Left kidney (tissue), 8 donors: ENCODE measurements at places on chromosomes 6 and 20.

DNA sequence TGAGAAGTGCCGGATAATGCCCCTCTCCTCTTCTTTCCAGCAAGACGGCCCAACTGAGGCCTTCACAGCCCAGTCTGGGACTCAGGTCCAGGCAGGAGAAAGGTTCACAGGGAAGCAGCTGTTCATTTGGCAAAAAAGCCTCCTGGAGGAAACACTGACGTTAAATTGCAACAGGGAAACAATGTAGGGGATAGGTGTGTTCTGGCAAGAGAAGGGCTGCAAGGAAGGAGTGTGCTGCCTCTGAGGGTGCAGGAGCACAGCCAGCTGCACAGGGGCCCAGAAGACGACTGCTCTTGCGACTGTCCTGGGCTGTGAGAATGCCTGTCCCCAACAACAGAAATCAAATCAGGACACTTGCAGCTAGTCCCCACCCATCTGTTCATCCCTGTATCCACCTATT, 70.6 kb upstream of the PMEPA1 start:
- no peak for DNase-seq

- no peak for DNase-seq
Observed at GRCh38 chr20:15923030-15923776, 650.0 kb downstream of the KIF16B start.

- DNase-seq, result no peak
Observed at GRCh38 chr6:103178193-103178592, 1681.5 kb downstream of the HACE1 start.

DNA sequence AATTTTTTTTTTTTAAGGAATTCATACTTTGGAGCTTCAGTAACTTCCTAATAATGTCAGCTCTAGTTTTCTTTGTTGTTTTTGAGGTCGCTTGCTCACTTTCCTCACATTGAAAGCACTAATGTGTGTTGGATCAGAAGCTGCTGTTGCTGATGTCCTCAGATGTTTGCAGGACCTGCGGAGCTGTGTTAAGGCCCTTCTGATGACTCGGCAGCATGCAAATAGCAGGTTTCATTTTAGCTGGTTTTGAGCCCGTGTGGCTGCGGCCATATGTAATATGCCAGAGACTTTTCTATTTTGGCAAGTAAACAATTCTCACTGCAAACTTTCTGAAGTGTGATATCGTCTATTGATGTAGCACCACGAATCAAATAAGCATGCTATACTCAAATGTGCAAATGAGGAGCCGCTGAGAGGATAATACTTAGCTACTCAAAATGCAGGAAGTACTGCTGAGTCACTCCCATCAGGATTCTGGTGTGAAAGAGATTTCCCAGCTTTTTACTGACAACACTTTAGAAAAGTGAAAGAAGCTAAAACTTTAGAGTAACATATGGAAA, 187.8 kb downstream of the SASH1 start:
- DNase-seq, result no peak

DNA sequence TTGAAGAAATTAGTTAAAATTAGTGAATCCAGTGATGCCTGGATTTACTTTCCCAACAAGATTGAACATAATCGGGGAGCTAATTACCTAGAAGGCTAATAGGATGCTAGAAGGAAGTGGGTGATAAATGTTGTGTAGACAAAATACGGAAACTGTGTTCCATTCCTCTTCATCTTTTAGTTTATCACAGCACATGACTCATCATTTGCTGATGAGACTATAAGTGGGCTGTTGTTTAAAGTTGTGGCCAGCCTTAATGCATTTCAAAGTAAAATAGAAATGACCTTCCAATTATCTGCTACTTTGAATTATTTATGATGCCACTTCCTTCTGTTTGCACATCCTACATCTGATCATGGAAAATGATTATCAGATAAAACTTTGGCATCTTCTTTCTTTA, 43.4 kb downstream of the OGFRL1 start:
- no peak for DNase-seq

GRCh38 chr6:85675030-85675819, 32.5 kb upstream of the SYNCRIP start:
- no peak for DNase-seq

DNA sequence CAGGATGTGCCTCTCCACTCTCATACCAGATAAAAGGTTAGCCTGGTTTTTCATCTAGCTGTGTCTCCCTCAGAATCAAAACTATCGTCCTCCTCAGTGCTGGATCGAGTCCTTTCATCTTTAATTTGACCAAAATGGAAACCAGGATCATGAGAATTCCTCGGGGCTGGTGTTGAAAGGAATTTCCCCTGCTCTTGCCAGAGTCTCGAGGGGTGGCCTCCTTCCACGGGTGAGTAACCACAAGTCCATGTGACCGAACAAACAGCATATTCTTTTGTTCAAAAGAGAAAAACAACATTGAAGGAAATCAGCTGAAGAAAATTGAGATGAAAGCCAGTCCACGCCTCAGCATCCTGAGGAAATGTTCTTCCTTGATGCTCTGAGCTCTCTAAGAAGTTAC, 165.9 kb upstream of the CDYL start:
- DNase-seq, result peak; percentile 6

DNA sequence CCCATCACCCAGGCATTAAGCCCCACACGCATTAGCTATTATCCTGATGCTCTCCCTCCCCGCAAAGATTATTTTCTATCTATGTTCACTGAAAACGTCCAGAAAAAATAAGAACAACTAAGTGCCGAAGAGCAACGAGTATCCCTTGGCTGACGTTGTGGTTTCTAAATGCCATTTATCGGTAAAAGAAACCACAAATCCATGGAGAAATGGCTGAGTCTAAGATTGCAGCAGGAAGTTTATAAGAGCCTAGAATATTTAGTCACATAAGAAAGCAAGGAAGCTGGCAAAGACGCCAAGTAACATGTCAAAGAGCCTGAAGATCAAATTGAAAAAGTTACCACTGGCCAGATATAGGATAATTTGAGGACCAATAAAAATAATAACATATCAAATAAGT, 18.1 kb upstream of the NOX3 start:
- no peak for DNase-seq

- no peak for DNase-seq
Observed at GRCh38 chr6:24861934-24862333, 63.2 kb upstream of the ARMH2 start.
